Gastrocnemius medialis (tissue), 4 donors: ENCODE measurements at places on chromosomes 13 and 19.
A peak's percentile ranks its signal among the peaks of the same experiment; 100 is the strongest.

GRCh38 chr19:19663256-19664120 lies at the start of gene ATP13A1:
Gene ATP13A1 (minus strand): TSS chr19:19663676. CDS start chr19:19663666, 10 bp downstream.
- peak; percentile 96 for DNase-seq

DNA sequence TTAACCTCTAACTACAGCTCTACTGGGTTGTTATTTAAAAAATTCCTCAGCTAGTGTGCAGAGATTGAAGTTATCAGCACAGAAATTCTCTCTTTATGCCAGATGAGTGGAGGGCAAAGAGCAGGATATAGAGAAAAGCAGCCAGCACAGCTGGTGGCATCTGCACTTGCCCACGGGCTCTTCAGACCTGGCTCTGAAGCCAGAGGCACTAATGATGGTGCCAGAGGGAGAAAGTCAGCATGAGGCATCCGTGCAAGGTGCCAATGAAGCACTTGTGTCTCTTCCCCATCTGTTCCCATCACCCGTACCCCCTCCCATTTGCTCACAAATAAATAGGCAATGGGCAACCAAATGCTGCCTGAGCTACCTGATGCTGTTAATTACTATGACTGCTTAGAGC lies 138.9 kb downstream of the OLFM4 start:
- DNase-seq = no peak

- DNase-seq = no peak
Measured at GRCh38 chr19:37466277-37466797, 907 bp downstream of the ZNF569 start.

GRCh38 chr13:79429309-79429708 lies 23.3 kb upstream of the RBM26 start:
- no peak for DNase-seq

GRCh38 chr13:113916330-113916815 lies 52.5 kb upstream of the GAS6 start:
- no peak for DNase-seq

- DNase-seq = no peak
Measured at GRCh38 chr19:56377105-56377924, 16.0 kb downstream of the ZNF582 start.

- no peak for DNase-seq
Measured at GRCh38 chr19:13831537-13832467, 36.6 kb downstream of the ZSWIM4 start.

DNA sequence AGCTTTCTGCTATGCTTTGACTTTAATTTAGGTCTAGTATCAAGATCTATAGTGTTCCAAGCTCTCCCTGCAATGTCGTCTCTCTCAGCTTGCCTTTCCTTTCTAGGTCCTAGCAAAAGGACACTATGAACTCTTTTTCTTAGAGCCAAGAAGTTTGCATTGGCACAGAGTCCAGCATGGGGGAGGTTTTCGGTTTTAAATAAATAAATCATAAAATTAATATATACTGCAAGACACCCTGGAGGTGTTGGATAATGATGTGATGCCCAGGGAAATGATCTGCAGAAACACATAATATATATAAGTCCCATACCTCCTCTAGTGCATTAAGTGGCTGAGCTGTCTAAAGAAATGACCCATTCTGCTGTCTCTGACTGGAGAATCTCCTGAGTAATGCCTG lies 316.4 kb upstream of the MAB21L1 start:
- DNase-seq = no peak

DNA sequence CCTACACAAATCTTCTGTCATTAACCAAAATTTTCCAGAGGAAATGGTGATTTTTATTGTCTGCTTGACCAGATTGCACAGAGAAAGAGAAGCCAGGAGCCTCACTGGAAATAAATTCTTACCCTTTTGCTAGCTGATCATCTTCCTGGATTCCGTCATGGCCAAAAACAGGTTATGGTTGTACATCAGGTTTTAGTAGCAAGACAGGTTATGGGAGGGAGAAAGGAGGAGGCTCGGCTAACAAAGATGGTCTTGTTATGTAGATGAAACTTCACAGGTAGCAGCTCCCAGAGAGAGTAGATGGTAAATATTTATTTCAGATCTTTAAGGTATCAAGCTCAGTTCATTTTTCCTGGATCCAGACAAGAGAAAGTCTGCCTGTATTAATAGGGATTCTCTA lies 19.7 kb upstream of the CEACAM3 start:
- no peak for DNase-seq

GRCh38 chr19:13588957-13589833 lies 82.9 kb upstream of the CACNA1A start:
- DNase-seq = peak; percentile 13

DNA sequence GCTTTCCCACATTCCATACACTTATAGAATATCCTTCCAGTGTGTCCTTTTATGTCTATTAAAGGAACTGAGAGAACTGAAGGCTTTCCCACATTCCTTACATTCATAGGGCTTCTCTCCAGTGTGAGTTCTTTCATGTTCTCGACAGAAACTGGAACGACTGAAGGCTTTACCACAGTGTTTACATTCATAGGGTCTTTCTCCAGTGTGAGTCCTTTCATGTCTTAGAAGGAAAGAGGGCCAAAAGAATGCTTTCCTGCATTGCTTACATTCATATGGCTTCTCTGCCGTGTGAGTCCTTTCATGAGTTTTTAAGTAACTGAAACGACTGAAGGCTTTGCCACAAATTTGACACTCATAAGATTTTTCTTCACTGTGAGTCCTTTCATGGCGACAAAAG lies 22.3 kb downstream of the ZNF44 start:
- DNase-seq = no peak

- DNase-seq = peak; percentile 12
Measured at GRCh38 chr13:46893798-46894560, 2.9 kb downstream of the HTR2A start.

DNA sequence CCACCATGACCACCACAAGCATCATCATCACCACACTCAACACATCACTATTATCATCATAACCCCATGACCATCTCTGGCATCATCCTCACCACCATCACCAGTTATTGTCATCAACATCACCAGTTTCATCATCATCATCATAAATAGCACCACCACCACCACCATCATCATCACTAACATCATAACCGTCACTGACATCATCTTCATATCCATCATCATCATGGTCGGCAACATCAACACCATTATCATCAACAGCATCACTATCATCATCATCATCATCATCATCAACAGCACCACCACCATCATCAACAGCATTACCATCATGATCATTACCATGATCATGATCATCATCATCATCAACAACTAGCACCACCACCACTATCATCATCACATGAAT lies 67.2 kb downstream of the MBD3L1 start:
- no peak for DNase-seq

DNA sequence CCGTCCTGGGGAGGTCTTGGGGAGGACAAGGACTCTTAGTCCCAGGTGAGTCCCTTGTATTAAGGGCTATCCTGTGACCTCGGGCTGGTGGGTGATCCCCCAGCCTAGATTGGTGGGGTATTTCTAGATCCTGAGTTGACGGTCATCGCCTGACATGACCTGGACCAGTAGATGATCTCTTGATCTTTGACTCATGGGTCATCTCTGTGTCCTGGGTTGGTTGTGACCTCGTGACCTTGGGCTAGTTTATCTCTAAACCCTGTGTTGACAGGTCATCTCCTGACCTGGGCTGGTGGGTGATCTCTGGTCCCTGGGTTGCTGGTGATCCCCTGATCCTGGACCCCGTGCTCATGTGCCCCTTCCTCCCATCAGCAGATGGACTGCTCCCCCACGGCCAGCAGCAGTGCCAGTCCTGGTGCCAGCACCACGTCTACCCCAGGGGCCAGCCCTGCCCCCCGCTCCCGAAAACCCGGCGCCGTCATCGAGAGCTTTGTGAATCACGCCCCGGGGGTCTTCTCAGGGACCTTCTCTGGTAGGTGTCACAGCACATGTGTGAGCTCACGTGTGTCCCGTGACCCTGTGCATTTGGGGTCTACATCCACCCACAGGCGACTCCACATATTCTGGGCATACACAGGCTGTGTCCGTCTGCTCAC lies 6.3 kb downstream of the MIDN start:
- no peak for DNase-seq

DNA sequence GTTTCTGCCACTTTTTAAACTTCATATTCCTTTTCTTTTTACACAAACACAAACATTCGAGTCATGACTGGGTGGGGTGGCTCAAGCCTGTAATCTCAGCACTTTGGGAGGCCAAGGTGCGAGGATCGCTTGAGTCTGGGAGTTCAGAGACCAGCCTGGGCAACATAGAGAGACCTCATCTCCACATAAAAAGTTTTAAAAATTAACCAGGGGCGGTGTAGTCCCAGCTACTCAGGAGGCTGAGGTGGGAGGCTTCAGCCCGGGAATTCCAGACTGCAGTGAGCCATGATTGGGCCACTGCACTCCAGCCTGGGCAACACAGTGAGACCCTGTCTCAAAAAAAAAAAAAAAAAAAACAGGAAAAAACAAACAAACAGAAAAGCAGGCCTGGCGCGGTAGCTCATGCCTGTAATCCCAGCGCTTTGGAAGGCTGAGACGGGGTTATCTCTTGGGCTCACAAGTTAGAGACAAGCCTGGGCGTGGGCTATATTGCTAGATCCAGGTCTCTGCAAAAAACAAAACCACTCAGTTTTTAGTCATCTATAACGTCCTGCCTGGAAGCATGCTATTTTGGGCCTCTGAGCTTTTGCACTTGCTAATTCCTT lies 583 bp upstream of the BAX start:
- DNase-seq = no peak

GRCh38 chr13:33761740-33762139 lies 56.2 kb upstream of the RFC3 start:
- DNase-seq = no peak

DNA sequence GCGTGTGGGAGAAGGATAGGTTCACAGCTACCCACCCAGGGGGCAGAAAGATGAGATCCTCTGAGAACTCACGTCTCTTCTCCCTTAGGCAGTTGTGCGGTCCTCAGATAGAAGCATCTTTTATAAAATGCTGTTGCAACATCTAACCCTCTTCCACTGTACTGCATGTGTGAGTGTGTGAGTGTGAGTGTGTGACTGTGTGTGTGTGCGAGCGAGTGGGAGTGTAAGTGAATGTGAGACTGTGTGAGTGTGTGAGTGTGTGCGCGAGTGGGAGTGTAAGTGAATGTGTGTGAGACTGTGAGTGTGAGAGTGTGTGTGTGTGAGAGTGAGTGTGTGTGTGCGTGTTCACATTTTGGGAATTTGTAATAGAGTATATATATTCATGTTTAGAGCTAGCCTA lies 55.6 kb upstream of the F7 start:
- no peak for DNase-seq
